ENCODE measurements at places on chromosomes 5 and 9. TPM values are rescaled to one million over a fixed set of nuclear protein-coding genes. Genes with fewer than 3 reads are reported as not detected.

DNA sequence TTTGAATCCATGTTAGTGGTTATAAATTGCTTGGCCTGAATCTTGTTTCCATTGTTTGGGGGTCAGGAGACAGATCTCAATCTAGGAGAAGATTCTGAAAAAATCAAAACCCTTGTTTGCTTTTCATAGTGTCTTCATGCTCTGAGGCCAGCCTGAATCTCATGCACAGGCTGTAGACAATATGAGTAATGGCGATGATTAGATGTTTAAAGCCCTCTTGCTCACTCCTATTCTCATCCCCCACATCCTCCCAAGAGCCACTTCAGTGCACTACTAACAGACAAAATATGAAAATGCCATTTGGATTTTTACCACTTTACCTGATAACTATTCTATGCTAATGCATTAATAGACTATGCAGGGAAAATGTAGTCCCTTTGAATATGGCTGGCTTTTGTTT, 129.4 kb downstream of the NUDT12 start:
- no peak for DNase-seq

DNA sequence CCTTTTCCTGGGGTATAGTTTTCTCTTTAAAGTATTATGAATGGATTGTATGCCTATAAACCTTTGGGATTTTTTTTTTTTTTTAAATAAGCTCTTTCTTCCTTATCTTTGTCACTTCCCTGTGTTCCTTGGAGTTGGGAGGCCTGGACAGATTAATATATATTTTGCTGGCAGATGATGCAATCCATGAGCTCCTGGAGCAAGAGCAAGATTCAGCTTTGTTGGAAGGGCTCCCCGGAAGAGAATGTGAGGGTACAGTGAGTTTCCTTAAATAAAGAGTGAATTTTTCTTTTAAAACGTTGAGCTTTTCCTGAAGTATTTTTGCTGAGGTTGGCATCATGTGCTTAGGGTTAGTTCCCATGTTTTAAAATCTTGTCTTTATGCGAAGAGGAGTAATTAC, 98.7 kb upstream of the SLC28A3 start:
- no peak for DNase-seq

- no peak for DNase-seq
These were observed 163.0 kb upstream of the PUM3 start for GRCh38 chr9:3006851-3007250.

- no peak for DNase-seq
These were observed 8.0 kb upstream of the PLPP6 start for GRCh38 chr9:4654084-4654483.

DNA sequence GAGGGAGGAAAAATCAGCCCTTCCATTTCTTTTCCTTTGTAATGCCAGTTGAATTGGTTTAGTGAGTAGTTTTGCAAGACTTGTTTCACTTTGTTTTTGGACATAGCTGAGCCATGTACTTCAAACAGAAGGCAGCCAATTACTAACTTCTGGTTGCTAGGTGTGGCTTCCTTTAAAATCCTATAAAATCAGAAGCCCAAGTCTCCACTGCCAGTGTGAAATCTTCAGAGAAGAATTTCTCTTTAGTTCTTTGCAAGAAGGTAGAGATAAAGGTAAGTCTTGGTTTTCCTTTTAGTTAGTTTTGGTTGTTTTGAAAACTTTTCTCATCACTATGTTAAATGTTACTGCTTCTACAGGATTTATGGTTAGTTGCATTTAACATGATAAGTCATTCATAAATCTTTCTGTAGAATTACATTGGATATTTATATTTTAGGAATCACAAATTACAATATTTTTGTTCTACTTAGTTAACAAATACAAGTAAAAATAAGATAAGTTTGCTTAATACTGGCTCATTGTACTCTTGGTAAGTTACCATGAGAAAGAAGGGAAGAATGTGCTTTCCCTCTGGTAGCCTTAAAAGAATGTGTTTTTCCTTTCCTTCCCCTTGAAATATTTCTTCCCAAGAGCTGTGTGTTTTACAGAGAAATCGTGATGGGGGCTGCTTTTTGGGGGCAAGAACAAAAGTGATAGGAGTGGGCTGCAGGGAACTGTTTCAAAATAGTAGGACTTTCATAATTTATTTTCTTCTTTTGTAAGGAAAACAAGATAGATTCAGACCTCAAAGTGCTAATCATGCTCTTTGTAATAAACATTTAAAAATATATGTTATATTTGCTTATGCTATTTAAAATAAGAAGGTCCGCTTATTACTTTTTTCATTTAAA, at the start of gene ANXA1:
Gene ANXA1 (plus strand): TSS at position 213 of the 890 bp plus-strand sequence. CDS start 6,671 bp downstream, outside the sequence.
- no peak for DNase-seq

GRCh38 chr5:431001-431710, 11.8 kb upstream of the EXOC3 start:
- peak; percentile 41 for DNase-seq

DNA sequence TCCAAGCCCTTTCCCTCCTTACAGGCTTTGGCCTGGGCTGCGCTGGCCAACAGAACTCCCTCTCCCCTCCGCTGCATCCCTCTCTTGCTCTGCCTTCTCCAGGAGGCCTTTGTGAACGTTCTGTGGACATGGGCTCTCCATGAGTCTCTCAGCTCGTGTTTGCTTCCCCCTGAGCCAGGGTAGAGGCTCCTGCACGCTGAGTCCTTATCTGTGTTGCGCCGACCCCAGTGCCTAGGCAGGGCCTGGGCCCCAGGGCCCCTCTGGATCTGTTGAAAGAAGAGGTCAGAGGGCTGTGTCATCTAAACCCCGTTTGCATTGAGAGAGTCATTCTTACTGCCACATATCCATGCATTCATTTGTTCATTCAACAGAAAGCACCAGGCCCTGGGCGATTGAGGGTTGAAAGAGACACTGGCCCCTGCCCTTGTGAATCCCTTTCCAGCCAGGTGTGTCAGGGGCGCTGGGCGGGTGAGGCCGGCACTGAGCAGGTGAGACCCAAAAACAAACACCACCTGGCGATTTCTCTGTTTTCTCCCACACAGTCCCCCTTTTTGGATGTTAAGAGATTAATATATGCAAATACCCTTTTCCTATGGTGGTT, 111.2 kb upstream of the IER5L start:
- no peak for DNase-seq

GRCh38 chr5:172447646-172448365, 6.5 kb downstream of the SH3PXD2B start:
- no peak for DNase-seq

DNA sequence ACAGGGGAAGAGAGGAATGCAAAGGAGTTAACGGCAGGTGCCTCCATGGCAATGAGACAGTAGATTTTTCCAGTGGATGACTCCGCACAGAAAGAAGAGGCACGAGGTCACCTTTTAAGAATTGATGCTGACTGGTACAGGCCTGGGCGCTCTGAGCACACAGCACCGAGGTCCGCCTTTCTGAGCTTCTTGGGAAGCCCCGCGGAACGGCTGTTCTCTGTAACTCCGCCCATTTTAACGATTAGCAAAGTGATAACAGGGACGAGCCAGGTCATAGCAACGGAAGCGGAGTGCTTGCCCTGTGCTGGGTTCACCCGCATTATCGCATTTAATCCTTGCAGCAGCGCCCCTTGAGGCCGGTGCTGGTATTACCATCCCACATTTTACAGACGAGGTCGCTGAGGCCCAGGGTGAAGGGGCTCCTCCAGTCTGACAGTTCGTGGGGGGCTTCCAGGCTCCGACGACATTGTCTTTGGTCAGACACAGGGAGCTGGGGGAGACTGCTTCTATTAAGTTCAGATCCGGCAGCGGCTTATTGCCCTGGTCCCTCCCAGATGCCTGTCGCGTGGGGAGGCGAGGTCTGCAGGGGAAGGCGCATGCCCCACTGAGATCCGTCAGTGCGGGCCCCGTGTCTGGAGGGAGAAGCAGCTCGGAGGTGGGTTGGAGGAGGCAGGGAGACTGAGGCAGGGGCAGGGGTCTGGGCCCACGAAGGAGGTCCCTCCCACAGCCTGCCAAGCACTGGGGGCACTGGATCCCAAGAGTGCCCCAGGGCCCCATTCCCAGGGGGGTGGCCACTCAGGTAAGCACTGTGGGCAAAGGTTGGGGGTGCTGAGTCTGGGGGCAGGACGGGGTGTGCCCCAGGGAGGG, 22.3 kb upstream of the HMCN2 start:
- DNase-seq = peak; percentile 65

ACOT12 gene
- polyA plus RNA-seq = not detected

ZNF366 gene
- not detected for polyA plus RNA-seq

FOXD4L3 gene
- polyA plus RNA-seq = 0.20 TPM

GPR151 gene
- not detected for polyA plus RNA-seq
